ENCODE measurements at places on chromosomes 11 and 22. TPM values are rescaled to one million over a fixed set of nuclear protein-coding genes. Genes with fewer than 3 reads are reported as not detected.

PAX6 gene
- not detected for total RNA-seq

DYNC2H1 gene
- 23.5 TPM for total RNA-seq

ROBO4 gene
- 10.6 TPM for total RNA-seq

ANO5 gene
- total RNA-seq: not detected

NPTXR gene
- total RNA-seq: 0.93 TPM

A4GALT gene
- 8.7 TPM for total RNA-seq

CNTN5 gene
- total RNA-seq: not detected

NUMA1 gene
- total RNA-seq: 113 TPM

CATSPER1 gene
- 0.61 TPM for total RNA-seq

RAB36 gene
- 8.8 TPM for total RNA-seq

OR51B2 gene
- total RNA-seq: not detected

BTBD18 gene
- total RNA-seq: not detected

PKDREJ gene
- not detected for total RNA-seq

TRIM51 gene
- not detected for total RNA-seq

MMP1 gene
- total RNA-seq: 0.35 TPM

SPTBN2 gene
- total RNA-seq: 46.9 TPM

OR56A1 gene
- total RNA-seq: not detected

IL17REL gene
- not detected for total RNA-seq

EIF3L gene
- 505 TPM for total RNA-seq
